ENCODE measurements at places on chromosomes 6 and 20.

DNA sequence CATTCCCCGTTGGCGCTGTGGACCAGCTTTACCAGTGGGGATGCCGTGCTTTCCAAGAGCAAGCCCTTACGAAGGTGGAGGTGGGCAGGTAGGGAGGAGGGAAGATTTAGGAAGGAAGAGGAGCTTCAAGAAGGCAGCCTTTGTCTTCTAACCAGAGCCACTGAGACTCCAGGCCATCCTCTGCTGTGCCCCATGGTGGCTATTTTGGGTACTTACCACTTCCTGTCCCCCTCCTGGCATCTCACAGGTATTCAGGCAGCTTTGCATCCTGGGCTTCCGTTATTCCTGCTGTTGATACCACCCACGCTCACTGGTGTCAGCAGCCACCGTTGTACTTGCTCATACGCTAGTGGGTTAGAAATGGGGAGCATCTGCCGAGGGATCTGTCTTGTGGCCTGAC is 22.9 kb downstream of the ERMARD start:
- DNase-seq: no peak

DNA sequence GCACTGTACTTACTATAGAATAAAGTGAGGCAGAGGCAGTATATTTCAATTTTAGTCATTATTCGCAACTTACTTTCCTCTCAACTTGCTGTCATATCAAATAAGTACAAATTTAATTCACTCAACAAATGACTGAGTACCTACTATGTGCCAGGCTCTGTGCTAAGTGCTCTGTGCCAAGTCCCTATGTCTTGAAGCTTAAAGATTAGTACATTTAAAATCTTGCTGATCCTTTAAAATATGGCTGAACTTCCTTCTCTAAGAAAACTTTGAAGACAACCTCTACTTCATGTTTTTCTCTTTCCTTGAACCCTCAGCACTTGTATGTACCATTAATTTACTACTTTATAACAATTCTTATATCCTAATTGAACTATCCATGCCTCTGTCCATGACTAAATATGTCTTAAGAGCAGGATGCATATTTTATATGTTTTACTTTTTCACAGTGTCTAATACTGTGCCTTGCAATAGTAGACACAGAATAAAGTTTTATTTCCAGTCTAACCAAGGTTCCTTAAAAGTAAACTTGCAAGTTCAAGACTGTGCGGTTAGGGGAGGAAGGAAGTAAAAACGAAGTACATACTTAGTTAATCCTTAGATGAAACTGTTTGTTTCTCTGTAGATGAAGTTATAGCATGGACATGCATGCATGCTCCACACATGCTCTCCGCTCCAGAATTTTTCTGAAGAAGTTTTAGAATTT is 10.0 kb upstream of the LATS1 start:
- DNase-seq: no peak

- DNase-seq: no peak
Observed at GRCh38 chr6:108795122-108795521, 53.1 kb upstream of the ARMC2 start.

GRCh38 chr6:27280064-27280539 is 32.0 kb downstream of the POM121L2 start:
- DNase-seq: peak; percentile 63

GRCh38 chr6:112349958-112350357 is 2.8 kb downstream of the RFPL4B start:
- no peak for DNase-seq

DNA sequence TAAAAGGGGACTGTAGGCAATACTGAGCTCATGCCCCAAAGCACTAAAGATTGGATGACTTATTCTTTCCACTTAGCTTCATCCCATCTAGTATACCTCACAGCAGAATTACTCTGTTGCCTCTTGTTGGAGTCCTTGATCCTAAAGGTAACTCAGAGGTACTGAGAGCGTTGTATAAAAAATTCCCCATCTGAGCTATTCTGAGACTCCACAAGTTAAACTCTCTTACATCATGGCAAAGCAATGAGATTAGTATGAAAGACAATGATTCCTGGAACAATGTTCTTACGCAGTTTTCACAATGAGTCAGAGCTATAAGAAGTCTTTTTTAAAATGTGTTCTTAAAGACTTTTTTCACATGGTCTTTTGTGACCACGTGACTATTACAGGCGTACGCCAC is 370.1 kb downstream of the ADGRB3 start:
- no peak for DNase-seq

- DNase-seq: peak; percentile 85
Observed at GRCh38 chr6:135909737-135910387, 58.4 kb downstream of the PDE7B start.

GRCh38 chr6:77466451-77467437 is 3.5 kb upstream of the HTR1B start:
- no peak for DNase-seq

- no peak for DNase-seq
Observed at GRCh38 chr6:37317312-37318038, 36.3 kb upstream of the RNF8 start.

DNA sequence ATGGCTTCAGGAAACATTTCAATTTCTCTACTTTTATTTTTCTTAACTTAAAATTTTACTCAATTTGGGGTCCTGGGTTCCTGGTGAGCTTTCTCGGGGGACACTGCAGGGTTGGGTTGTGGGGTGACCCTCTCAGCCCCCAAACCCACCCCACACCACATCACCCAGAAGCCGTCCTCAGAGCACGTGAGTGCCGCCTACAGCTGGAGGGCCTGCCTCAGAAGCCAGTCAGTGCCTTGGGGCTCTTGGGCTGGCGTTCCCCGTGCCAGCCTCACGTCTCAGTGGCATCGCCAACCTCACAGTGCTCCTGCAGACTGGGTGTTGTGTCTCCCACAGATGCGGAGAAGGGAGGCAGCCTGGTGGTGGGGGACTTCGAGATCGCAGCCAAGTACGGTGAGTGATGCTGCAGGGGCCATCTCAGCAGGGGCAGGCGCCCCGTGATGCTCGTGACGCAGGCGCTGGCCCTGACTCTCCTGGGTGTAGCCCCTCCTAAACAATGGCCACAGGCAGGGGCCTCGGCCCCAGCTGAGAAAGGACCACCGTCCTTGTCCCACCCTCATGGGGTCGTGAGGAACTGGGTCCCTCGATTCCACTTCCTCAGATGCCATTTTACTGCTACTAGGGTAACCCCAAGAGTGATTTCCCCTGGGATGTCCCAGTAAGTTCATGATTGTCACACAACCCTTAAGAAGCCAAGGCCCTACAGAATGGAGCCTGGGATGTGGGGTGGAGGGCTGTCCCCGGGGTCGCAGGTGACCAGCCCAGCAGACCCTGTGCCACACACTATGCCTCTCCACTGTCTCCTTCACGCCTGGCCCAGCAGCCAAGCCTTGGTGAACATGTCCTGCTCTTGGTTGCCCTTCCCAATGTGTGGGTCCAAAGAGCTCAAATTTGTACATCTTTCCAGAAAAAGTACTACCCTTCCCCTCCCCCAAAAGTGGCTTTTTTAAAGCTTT is 23.8 kb upstream of the PYGB start:
- DNase-seq: no peak

DNA sequence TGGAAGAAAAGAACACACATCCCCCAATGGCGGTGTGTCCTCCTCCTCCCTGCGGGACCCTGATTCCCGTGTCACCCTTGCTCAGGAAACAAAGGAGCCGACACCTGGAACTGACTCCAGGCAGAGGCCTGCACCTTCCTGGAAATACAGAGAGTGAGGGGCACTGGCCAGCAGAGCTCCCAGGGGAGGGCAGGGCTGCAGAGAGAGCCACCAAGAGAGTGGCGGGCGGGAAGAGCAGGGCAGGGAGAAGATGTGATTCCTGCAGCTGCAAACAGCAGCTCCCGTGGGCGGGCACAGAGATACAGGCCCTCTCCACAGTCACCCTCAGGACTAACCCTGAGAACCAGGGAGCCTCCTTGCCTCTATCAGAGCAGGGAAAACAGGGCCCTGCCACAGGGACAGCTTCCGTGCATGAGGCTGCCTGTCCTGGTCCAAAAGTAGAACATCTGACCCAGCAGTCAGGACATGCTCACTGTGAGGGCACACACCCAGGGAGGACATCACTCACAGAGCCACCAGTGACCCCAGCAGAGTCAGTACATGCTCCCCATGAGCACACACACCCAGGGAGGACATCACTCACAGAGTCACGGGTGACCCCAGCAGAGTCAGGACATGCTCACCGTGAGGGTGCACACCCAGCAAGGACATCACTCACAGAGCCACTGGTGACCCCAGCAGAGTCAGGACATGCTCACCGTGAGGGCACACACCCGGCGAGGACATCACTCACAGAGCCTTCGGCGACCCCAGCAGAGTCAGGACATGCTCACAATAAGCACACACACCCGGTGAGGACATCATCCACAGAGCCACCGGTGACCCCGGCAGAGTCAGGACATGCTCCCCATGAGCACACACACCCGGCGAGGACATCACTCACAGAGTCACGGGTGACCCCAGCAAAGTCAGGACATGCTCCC is 193.1 kb downstream of the DLL1 start:
- no peak for DNase-seq

GRCh38 chr20:47115694-47116093 is 221.1 kb downstream of the EYA2 start:
- no peak for DNase-seq

GRCh38 chr6:65943051-65943450 is 236.0 kb upstream of the EYS start:
- no peak for DNase-seq

- DNase-seq: peak; percentile 90
Observed at GRCh38 chr6:28880894-28881780, 42.6 kb downstream of the TRIM27 start.

GRCh38 chr6:88728756-88729155 is 234.7 kb downstream of the RNGTT start:
- DNase-seq: no peak

Data from NCI-H82 (cell line).